DMS79 (cell line): ENCODE measurements at places on chromosomes 5 and 9.

DNA sequence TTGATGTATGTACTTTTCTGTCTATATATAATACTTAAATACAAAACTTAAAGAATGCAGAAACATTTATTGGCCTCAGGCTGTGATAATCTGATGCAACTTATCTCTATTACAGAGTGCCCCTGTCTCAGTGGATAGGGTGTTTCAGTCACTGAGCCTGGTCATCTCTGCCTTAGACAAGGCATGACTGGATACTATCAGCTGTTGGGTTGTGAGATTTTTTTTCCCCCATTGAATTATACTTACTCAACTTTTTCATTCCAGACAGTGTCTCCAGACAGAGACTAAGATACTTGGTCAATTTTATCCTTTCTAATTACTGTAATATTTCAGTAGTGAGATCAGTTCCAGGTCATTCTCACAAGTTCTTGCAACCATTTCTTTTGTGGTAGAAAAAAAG, 26.7 kb downstream of the XRCC4 start:
- no peak for DNase-seq

GRCh38 chr5:164799391-164799790, 1294.0 kb downstream of the MAT2B start:
- DNase-seq = no peak

DNA sequence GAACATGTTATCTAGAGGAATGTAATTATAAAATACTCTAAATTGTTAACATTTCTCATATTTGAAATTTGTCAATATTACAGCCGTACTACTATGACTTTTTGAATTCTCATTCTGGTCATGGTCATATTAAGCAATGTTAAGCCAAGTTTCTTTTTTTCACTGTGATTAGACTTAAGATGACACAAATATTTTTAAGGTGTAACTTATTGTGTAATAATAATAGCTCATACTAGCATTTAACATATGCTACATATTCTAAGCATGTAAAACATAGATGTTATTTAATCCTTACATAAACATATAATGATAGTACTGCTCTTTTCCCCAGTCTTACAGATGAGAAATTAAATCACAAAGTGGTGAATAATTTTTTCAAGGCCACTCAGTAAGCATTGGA, 35.9 kb upstream of the LRRC70 start:
- DNase-seq = no peak

GRCh38 chr9:137302449-137303150, 529 bp upstream of the NRARP start:
- peak; percentile 53 for DNase-seq

DNA sequence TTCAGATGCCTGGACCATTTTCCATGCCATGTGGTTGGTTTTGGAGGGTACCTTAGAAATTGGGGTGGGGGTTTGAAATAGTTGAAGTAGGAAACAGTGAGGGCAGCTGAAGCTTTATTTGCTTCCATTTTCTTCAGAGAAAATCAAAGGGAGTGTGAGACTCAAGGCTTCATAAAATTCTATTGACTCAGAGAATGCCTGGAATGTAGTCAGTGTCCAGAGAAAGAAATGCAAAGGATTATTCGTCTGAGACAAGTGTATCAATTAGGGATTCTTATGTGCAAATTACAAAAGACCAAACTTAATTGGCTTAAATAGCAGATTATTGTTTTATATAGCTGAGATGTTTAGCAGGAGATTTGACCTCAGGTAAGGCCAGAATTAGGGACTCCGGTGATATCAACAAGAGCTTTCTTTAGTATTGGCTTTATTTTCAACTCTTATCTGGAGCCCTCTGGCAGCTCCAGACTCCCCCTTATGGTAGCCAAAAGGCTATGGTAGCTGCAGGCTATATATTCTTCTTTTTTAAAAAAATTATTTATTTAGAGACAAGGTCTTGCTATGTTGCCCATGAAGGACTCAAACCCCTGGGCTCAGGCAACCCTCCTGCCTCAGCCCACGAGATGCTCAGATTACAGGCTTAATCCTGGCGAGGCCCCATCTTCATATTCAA, 38.9 kb downstream of the PTTG1 start:
- DNase-seq = no peak

- DNase-seq = no peak
These were observed 156.9 kb upstream of the FST start for GRCh38 chr5:53323511-53323910.

DNA sequence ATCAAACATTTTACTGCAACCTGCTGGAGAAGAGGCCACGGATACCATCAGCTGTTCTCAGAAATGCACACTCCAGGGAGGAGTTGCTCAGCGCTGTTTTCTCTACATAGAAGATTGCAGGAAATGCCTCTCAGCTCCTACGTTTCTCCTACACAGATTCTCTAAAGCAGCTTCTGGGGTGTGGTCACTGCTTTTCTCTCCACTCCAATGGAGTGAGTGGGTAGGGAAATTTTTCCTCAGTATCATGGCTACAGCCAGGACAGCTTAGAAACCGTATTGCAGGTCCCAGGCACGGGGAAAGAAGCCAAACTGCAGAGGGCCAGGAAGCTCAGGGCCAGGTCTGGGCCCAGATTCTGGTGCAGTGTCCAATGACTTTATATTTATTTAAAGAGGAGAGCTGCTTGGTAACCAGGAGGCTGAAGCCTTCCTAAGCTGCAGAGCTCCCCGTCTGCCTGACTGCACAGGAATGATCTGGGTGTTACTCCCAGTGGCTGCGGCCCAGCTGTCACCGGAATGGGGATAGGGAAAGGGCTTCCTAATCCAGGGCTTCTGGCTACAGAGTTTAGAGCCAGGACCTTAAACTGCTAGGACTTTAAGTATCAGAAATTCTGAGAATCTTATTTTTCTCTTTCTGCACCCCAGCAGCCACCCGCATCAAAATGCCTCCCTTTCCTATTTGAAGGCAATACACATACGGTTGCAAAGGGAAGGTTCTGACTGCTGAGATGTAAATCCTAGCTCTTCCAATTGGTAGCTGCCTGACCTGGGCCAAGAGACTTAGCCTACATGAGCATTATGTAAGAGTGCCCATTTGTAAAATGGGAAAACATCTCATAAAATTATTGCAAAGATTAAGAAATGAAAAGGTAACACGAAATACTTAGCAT, 1.4 kb upstream of the SPTAN1 start:
- DNase-seq = no peak

GRCh38 chr5:14449052-14449661, 132.4 kb upstream of the OTULINL start:
- no peak for DNase-seq
